ENCODE measurements at places on chromosomes 4 and X.

DNA sequence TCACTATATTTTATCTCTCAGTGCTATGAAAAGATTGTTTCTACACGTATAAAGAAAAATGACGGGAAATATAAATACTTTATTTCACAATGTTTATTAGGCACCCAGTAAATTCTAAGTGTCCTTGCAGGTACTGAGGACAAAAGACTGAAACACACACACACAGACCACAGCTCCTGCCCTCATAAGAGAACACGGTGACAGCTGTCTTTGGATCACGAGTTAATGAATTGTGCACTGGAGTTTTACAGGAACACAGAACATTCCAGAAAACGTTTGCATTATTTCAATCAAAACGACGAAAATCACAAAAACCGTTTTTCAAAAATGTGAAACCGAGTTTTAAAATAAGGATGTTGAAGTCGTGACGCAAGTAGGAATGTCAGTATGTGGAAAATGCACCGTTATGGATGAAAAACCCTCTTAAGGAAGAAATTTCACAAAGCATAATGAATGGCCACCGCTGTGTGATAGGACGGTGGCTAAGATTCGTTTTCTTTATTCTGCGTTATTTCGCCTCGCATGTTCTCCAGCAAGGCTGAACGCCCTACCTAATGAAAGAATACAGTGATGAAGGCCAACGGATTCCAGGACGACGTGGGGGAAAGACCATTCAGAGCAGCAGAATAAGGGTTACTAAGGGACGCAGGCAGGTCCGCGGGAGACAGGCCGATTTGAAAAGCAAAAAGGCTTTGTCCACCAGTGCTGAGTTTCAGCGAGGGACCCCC, 24.2 kb downstream of the FAM156A start:
- peak; percentile 44 for DNase-seq

GRCh38 chr4:21790438-21791029, 158.0 kb downstream of the KCNIP4 start:
- no peak for DNase-seq

DNA sequence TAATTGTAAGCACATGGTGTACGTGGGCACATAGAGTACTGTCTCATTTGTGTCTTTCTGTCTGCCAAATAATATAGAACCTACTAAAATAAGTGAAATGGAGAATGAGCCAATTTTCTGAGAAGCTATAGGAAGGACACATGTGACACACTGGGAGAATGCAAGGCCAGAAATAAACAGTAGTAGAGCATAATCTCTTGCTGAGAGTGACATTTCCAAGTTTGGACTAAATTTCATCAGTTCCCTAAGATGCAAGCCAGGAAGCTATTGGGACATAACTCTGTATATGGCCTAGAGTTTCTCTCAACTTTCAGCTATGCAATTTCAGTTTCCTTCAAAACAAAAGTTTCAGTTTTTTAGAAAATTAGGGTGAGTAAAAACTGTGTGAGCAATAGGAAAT, 638.7 kb downstream of the PCDH18 start:
- no peak for DNase-seq

- DNase-seq = no peak
These were observed 1171.0 kb upstream of the PCDH10 start for GRCh38 chr4:131978120-131978519.

DNA sequence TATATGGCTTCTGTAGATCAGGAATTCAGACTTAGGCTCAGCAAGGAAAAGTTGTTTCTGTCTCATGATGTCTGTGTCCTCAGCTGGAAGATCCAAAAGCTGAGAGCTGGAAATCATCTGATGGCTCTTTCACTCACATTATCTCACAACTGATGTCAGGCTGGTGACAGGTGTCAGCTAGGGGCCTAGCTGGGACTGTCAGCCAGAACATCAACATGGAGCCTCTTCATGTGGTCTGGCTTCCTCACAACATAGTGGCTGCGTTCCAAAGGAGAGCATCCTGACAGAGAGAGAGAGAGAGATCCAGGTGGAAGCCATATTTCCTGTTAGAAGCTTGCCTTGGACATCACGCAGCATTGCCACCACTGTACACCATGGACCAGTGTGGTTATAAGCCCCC, 10.6 kb upstream of the INTS6L start:
- no peak for DNase-seq

- no peak for DNase-seq
These were observed 249.9 kb downstream of the HNRNPD start for GRCh38 chr4:82123934-82124333.

DNA sequence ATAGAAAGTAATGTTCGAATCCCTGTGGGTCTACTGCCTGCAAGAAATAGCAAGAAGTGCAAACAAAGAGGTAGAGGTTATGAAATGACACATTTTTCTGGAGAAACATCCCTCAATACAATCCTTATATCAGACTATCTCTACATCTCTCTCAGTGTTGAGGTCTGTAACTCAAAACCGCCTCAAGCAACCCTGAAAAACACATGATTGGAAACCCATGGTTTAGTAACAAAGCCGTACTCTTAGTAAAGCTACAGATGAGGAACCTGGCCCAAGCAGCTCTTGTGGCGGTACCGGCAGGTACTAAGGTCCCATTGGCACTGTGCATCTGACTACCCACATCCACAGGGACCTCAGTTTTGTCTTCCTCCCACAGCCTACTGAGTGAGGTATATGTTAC, 53.9 kb downstream of the IRF2 start:
- DNase-seq = no peak

GRCh38 chr4:52566136-52567031, 92.7 kb downstream of the USP46 start:
- DNase-seq = no peak

DNA sequence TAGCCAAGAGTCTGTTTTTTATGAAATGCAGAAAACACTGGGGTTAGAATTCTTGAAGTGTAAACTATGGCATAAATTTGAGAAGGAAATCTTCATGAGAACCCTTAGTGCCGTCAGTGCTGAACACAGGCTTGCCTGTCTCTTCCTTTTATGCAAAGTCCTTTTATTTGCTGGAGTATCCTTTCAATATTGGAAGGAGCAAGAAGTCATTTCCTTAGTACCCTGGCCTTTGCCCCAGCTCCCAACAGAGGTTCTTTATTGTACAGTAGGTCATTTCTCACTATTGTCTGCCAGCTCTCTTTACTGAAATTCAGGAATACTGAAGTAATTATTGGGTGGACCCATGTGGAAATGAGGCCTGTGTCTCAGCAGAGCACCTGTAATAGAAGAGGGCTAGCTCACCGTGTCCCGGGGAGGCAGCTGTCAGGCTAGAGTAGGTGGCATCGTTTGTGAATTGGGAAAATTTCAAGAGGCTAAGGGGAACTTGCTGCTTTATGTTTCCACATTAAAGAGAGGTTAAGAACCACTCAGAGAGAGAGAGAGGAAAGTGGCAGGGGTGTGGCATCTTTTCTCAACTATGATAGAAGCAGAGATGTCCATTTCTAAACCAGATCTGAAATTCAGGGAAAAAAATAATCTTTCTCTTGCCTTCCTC, 8.7 kb downstream of the FHDC1 start:
- no peak for DNase-seq

DNA sequence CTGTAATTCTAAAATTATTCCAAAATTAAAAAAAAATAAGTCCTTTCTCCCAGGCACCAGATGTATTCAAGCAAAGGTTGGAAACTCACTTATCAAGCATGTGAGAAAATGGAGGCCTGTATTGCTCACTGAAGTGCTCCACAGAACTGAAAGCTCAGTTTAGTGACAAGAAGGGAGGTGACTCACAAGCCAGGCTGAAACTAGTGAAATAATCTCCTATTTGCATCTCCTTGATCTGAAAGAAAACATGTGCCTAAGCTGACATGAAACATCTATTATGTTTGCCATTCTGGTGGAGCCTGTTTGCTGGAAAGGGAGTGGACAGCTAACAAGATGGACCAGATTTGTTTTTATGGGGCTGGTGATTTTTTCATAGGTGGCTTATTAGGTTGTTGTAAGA, 54.0 kb upstream of the AMELX start:
- DNase-seq = peak; percentile 28

GRCh38 chr4:41303372-41304118, 46.8 kb downstream of the UCHL1 start:
- no peak for DNase-seq

DNA sequence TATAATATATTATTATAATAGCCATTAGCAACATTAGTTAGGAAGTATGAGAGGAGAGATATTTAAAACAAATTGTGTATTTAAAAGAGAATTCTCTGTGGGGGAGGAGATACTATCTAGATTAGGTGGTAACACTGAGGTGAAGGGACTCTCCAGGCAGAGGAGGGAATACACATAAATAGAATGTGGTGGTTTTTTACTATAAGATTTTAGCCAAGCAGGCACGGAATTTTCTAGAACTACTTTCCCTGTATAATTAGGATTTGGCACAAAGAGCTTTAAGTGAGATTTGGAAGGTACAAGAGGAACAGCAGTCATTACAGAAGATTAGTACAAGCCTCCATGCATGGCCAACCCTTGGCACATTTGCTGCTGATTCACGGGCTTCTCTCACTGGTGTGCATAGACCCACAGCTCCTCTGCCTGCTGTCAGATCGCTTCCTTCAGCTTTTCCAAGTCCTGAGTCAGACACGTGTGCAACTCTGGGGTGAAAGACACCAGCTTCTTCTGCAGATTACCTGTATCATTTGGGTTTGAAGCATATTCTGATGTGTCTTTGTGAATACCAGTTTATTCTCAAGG, 685.5 kb downstream of the KCTD8 start:
- DNase-seq = peak; percentile 5

DNA sequence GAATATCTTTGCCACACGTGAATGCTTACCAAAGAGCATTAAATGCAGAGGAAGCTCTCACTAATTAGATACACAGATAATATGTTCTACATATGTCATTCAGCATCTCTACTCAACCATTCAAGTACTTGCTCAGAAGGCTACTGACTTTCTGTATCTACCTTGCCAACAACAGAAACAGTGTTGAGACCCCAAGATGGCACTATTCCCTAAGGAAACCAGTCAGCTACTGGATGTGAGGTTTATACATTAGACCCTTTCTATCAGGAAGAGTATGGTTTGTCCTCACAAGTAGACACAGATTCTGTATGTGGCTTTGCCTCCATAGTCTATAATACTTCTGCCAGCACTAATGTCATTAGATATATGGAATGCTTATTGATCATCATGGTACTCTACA, 443.9 kb upstream of the INTU start:
- DNase-seq = no peak

- DNase-seq = no peak
These were observed 456.3 kb downstream of the PDGFC start for GRCh38 chr4:156515295-156515694.

GRCh38 chr4:82248903-82249632, 124.7 kb downstream of the HNRNPD start:
- DNase-seq = no peak

DNA sequence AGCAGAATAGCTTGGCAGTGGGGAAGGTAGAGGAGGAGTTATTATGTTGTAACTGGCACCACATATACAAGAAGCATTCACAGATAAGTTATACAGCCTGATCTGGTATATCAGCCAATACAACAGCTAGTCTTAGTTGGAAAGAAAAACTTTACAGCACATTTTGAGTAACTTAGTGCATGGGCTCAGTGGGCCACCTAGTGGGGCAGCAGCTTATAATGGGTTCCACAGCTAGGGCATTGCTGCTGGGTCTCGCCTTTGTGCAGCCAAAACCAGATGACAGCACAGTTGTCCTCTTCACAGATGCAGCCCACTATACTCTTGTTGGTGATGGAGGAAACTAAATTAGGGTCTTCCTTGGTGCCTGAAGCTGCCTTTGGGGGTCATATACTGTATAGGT, 448.1 kb upstream of the RASGEF1B start:
- DNase-seq = no peak

DNA sequence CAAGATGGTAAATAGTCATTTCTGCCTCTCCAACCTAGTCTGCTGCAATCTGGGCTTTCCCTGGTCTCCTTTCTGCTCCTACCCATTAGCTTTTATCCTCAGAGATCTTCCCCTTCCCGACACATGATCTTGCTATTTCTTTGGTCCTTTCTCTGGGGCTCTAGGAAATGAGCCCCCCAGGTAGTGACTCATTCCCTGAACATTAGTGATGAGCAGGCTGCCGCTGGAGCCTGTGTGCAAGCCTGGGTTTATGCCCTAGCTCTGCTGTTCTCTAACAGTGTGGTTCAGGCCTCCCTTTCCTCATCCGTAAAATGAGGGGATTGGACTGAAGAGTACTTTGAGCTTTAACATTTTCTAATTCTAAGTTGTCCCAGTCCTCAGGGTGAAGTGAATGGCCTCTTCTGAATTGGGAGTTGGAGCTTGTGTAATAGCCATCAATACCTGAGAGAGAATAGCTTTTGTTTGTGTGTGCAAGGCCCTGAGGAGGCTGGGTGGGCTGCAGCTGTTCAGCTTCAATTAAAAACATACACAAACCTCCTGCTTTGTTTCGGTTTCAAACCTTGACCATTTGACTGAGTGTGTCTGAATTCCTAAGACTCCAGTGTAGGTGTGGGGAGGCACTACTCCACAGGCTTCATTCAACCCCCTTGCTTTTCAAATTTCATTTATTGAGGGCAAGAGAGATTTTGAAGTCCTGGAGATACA, 115.6 kb upstream of the SCML1 start:
- DNase-seq = no peak

- DNase-seq = no peak
These were observed 44.5 kb upstream of the FAAH2 start for GRCh38 chrX:57241967-57242366.

GRCh38 chr4:8916906-8917305, 45.3 kb upstream of the HMX1 start:
- no peak for DNase-seq

GRCh38 chr4:57234252-57234775, 124.1 kb upstream of the IGFBP7 start:
- no peak for DNase-seq

GRCh38 chr4:115780835-115781234, 667.4 kb upstream of the NDST4 start:
- no peak for DNase-seq

- no peak for DNase-seq
These were observed 19.2 kb upstream of the PDLIM3 start for GRCh38 chr4:185554365-185555126.

- no peak for DNase-seq
These were observed 13.3 kb upstream of the ARHGEF6 start for GRCh38 chrX:136794080-136794479.

GRCh38 chrX:77160301-77160700, 286.9 kb upstream of the FGF16 start:
- no peak for DNase-seq

- DNase-seq = no peak
These were observed 57.3 kb downstream of the SH3BGRL start for GRCh38 chrX:81259020-81259713.

GRCh38 chr4:157057218-157057617, 18.7 kb upstream of the GLRB start:
- no peak for DNase-seq

DNA sequence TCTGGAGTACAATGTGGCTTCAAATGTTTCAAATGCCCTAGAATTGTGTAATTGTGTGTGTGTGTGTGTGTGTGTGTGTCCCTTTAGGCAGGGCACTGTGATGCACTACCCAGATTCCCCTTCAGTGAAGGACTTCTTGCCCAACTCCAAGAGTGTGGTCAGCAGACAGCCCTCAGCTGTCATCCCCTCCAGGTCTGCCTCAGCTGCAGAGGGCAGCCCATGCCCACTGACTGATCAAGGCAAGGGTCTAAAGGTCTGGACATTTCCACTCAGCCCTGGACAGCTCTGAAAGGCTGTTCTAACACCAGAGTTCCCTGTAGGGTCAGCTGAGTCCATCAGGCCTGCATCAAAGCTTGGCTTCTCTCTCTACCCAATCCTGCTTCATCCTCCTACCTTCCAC, 83.9 kb upstream of the USP9X start:
- DNase-seq = no peak

All from GM20000 (cell line).